ENCODE measurements at places on chromosomes 11 and 22. TPM values are rescaled to one million over a fixed set of nuclear protein-coding genes. Genes with fewer than 3 reads are reported as not detected.

Gene UFD1
- total RNA-seq, result 41.6 TPM

- no peak overlapping the region for H3K27ac ChIP-seq
- no peak for DNase-seq
- H3K27me3 ChIP-seq, result no peaks in the 10 kb centered on the region
- H3K4me1 ChIP-seq, result no peaks in the 10 kb centered on the region
- H3K4me3 ChIP-seq, result no peak overlapping the region
Observed at GRCh38 chr11:130457623-130458409, 9.4 kb downstream of the ADAMTS15 start.

- H3K4me1 ChIP-seq, result peaks cover 19% of the 10 kb centered on the region
- no peaks in the 10 kb centered on the region for H3K27me3 ChIP-seq
- no peak for DNase-seq
- no peak overlapping the region for H3K4me3 ChIP-seq
- H3K36me3 ChIP-seq, result no peaks in the 10 kb centered on the region
Observed at GRCh38 chr11:19455731-19456130, 215.0 kb upstream of the E2F8 start.

Gene OR5A1
- not detected for total RNA-seq

- no peaks in the 10 kb centered on the region for H3K27me3 ChIP-seq
- DNase-seq, result no peak
- no peak within 1 kb of the TSS for H3K27ac ChIP-seq
Observed at GRCh38 chr11:24496736-24497725, at the start of gene LUZP2. Gene LUZP2 (plus strand): TSS chr11:24497053.

Gene TRPC6
- total RNA-seq, result not detected

Gene UEVLD
- total RNA-seq, result 20.2 TPM

- no peaks in the 10 kb centered on the region for H3K36me3 ChIP-seq
- H3K27me3 ChIP-seq, result no peaks in the 10 kb centered on the region
- H3K4me3 ChIP-seq, result no peak overlapping the region
- no peak for DNase-seq
Observed at GRCh38 chr11:101211407-101211975, 81.9 kb upstream of the PGR start.

Gene SEPTIN3
- 1.5 TPM for total RNA-seq

Gene DCDC1
- 1.5 TPM for total RNA-seq

Gene PRR5L
- total RNA-seq, result 5.1 TPM

Gene OR8G5
- not detected for total RNA-seq
